ENCODE measurements at places on chromosomes 13 and 19.

GRCh38 chr13:28542804-28543203, 47.9 kb upstream of the FLT1 start:
- no peak for DNase-seq

DNA sequence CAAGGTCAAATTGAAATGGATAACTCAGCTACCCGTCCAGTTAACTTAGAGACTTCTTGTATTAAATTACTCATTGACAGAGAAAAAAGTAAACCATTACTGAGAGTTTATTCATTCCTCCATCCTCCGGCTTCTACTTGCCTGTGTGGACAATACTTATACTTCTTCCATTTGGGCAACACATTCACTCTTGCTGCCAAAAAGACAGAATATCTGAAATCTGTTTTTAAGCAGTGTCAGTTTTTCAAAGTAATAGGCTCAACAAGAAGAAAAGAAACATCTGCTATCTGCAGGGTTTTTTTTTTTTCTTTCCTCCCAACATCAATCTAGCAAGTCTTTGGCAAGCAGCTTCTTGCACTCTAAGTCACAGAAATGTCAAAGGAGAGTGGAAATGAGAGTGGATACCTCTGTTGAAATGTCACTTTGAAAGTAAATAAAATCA, 1142.8 kb downstream of the PCDH9 start:
- no peak for DNase-seq

GRCh38 chr19:35118268-35119020, 2.8 kb downstream of the FXYD3 start:
- DNase-seq = no peak

DNA sequence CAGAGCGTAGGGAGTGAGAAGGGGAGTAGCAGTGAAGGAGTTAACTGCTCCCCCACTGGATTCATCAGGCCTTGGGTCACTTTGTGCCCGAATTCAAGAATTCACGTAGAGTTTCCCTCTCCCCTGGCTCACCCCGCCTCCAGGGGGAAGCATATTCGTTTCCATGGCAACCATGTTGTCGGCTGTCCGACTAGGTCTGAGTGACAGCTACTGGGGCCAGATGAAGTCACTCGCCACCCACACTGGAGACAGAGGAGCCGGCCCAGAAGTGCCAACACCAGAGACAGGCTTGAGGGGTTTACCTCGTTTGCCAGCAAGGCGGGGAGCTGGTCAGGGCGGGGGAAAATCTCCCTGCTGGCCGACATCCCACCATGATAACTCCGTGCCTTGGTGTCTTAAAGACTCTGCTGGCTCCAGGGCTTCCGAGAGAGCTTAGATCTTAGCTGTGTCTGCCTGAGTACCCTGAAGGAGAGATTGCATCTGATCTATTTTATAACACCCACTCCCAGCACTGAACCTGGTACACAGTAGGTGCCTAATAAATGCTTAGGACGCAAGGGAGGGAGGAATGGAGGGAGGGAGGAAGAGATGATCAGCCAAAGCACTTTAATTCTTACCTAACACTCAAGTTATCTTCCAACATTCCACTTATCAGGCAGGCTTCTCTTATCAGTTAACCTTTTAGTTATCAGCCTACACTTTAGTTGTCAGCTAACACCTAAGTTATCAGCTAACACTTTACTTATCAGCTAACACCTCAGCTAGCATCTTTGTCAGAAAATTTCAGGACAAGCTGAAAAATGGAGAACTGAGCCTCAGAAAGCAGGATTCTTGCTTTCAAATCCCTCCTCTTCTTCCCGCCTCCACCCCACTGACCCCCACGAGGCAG, 57.2 kb upstream of the ZNRF4 start:
- no peak for DNase-seq

- DNase-seq = no peak
Observed at GRCh38 chr19:18377026-18377425, 8.9 kb upstream of the GDF15 start.

GRCh38 chr13:30493658-30494381, 28.1 kb upstream of the HMGB1 start:
- DNase-seq = no peak

GRCh38 chr19:51094696-51095279, 12.1 kb upstream of the KLK14 start:
- peak; percentile 64 for DNase-seq

- no peak for DNase-seq
Observed at GRCh38 chr13:35478271-35479037, 2.0 kb upstream of the MAB21L1 start.

DNA sequence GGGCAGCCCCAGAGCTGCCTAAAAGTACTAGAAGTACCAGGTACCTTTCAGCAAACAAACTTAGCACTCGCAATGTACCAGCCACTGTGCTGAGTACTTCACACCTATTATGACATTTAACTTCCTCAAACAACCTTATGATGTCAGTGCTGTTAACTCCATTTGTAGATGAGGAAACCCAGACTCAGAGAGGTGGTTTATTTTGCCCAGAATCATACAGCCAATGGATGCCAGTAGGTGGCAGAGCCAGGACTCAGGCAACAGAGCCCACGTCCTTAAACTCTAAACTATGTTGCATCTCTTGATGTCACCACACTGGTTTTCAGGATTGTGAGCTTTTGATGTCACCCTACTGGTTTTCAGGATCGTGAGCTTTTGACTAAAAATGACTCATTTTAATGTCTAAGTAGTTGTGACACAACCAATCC, 78.9 kb downstream of the FLT1 start:
- no peak for DNase-seq

- no peak for DNase-seq
Observed at GRCh38 chr13:29438769-29439168, 156.7 kb downstream of the SLC7A1 start.

- no peak for DNase-seq
Observed at GRCh38 chr19:33620611-33621010, 1.1 kb upstream of the CHST8 start.

DNA sequence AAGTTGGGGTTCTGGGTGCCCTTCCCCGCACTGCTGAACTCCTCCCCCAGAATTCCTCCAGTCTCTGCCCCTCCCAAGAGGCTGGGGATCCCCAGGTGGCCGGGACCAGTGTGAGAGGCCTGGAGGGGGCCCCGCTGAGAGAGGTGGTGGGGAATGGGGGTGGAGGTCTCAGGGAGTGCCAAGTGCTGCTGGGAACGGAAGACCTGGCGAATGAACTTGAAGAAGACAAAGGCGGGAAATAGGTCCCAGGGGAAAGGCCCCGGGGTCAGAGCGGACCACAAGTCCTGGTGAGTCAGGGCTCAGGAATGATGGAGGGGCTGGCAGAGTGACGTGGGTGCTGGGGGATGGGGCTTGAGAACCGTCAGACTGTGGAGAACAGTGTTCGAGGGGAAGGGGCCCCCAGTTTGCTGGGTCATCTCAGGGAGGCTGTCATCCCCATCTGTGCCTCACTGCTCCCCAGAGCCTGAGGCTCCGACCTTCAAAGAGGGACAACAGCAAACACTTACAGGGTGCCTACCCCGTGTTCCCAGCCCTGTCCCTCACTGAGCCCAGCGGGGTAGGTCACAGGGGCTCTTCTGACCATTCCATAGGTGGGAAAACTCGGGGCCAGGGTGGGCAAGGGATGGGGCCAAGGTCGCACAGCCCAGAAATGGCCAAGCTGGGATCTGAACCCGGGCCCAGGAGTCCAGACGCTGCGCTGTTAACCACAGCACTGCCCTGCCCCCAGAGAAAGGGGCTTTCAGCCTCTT, 16.0 kb upstream of the SEMA6B start:
- peak; percentile 48 for DNase-seq

DNA sequence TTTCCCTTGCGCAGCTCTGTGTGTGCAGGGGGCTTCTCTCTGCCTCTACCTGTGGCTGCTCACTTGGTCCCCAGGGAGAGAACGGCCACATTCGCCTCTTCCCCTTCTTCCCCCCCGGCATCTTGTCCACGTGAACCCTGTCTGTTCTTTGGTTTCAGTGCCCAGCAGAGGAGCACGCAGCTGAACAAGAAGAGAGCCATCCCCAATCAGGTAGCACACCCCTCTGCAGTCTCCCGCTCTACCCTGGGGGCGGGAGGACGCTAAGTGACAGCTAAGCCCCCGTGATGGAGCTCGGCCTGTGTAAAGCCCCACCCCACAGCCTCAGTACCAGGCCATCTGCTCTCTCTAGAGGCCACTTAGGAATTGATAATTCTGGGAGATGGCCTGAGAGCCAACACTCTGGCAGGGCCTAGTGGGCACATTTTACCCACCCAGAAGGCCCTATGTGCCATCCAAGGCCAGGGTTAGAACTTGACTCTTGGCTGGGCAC, 30.2 kb downstream of the TMED1 start:
- DNase-seq = no peak

- DNase-seq = peak; percentile 58
Observed at GRCh38 chr13:75636436-75637180, 478 bp downstream of the LMO7 start.

DNA sequence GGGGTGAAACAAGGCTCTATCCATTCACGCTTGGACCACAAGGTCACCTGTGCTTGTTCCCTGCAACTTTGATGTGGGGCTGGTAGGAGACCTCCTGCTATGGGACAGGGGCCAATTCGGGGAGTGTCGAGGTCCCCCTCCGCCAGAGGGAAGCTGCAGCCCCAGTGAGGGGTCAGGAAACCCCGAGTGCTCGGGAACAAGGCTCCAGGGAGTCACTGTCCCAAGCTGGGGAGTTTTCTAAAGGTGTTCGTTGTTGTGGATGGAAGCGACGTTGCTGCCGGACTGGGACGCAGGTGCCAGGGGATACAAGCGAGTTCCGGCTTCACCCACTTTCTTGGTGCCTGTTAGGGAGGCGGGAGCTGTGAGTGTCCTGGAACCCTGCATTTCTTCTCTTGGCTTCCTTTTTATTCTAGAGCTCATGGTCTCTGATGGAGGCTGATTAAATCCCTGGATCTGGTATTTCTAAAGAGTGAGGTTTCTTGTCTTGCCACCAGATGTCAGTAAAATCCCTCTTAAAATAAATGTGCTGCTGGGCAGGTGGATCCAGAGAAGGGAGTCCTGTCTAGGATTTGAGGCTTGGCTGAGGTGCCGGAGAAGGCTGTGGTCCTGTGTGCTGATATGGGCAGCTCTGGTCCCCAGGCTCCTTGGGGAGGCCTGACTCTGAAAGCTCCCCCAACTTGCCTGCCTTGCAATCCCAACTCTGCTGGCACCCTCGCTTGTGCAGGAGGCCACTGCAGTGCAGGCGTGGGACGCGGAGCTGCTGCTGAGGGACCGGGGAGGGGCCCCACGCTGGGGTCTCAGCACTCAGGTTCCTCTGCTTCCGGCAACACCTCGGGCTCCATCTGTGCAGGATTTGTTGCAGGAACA, 153.9 kb downstream of the TEX29 start:
- DNase-seq = no peak

DNA sequence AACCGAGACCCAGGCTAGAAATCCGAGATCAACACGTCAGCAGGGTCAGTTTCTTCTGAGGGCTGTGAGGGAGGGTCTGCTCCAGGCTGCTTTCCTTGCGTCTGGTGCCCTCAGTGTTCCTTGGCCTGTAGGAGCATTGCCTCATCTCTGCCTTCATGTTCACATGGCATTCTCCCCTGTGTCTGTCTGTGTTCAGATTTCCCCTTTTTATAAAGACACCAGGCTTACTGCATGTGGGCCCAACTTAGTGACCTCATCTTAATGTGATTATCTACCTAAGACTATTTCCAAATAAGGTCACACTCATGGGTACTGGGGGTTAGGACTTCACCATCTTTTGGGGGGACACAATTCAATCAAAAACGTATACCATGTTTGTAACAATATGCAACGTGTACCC, 57.2 kb upstream of the C1QTNF9 start:
- DNase-seq = no peak

DNA sequence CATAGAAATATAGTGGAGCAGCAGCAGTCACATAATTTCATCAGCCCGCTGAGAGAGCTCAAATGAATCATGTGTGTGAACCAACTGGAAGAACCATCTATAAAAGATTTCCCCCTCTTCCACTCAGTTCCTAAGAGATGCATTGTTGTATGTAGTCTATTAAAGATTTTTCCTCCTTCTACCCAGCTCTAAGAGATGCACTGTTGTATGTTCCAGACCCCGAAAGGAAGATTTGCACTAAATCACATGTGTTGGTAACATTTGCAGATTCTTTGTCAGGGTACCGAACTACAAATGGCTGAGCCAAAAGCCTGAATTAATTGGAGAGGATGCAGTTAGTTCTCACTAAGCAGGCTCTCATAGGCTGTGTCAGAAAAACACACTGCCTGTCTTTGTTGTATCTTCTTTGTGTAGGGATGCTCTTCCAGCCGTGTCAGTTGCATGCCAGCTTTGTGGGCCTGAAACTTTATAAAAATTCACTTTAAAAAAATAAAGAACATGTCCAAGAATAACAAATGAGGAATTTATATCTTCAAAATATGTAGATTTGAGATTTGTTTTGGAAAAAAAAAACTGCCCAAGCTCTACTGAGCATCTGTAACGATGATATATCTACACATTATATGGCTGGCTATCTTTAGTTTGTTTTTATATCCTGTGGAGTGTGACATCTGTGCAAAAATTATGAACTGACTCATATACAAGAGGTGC, 223.1 kb downstream of the MZT1 start:
- DNase-seq = no peak

- no peak for DNase-seq
Observed at GRCh38 chr13:75364131-75364713, 117.7 kb downstream of the TBC1D4 start.

DNA sequence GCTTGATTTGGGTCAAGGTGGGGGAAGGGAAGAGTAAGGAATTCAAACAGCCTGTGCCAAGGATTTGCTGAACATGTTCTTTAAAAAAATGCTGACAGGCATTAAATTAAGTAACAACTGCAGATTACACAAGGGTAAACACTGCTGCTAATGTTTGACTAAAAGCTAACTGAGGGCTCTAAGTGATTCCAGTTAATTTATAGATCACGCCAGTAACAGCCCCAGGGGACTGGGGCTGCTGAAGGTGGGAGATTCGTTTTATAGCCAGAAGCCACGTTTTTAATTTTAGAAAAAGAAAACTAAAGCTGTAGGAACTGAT, 321.7 kb downstream of the DLEU7 start:
- no peak for DNase-seq

DNA sequence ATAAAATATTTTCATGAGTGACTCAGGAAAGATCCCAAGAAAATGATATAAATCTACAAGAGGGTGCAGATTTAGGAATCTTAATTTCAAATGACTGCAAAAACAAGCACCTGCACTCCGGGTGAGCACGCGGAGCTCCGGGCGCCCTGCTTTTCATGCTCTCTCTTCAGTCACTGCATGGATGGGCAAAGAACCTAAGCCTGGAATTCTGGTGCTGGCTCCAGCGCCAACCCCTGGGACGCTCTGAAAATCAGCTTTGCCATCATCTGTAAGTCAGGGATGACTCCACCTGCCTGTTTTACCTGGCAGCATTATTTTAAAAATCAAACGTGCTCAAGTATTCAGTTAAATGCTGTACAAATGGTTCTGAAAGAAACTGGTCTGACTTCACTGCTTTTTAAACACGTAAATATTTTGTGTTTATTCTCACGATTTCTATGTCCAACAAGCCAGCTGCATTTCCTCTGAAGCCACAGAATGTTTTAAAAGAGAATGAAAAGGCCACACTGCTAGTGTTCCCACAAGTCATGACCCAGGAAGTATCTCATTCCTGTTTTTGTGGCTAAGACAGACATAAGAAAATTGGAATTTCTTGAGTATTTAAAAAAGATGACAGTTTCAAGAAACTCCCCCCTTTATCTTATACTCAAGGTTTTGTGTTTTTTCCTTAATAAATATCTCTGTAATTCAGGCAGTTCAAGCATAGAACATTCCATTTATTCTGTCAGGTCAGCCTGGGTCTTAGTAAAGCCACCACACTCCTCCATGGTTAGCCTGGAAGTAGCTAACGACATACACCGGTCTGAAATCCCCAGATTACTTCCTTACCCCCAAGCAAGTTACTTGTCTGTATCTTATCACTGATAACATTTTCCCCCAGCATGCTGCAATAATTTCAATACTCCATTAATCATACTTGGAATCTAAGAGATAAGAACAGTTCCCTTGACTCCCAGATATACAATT, 81.1 kb downstream of the COL4A1 start:
- no peak for DNase-seq

All from stimulated activated CD8-positive, alpha-beta memory T cell treated with anti-CD3 and anti-CD28 coated beads, Interleukin-4, amount 100 ng/mL, for 48 hours (primary cell).